Natural killer cell treated with Interleukin-12 subunit alpha and Interleukin-12 subunit beta and Interleukin-15 and Interleukin-18, amount 100 ng/mL, for 72 hours (primary cell): ENCODE measurements at places on chromosomes 6 and 20. TPM values are rescaled to one million over a fixed set of nuclear protein-coding genes. Genes with fewer than 3 reads are reported as not detected.

- H3K27ac ChIP-seq, result no peak overlapping the region
- no peaks in the 10 kb centered on the region for H3K4me1 ChIP-seq
- peaks cover 63% of the 10 kb centered on the region for H3K27me3 ChIP-seq
- H3K36me3 ChIP-seq, result no peaks in the 10 kb centered on the region
- no peak overlapping the region for H3K4me3 ChIP-seq
- no peak for DNase-seq
These were observed 50.3 kb upstream of the LY86 start for GRCh38 chr6:6538261-6538660.

DNA sequence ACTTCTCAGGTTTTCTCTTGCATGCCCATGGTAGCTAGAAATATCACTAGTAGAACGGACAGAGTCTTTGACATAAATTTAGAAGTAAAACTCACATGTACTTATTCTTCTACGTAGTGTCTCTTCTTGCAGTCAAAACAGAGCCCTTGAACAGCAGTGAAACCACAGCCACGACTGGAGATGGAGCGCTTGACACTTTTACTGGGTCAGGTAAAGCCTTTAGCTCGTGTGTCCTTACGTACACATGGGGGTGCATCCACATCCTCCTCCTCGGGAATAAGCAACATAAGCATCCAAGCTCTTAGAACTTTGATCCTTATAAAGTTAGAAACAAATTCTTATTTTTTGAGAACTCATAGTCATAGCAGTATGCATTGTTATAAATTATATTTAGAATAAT, 215.3 kb downstream of the EYA4 start:
- no peaks in the 10 kb centered on the region for H3K36me3 ChIP-seq
- no peak for DNase-seq
- no peaks in the 10 kb centered on the region for H3K4me1 ChIP-seq
- no peak overlapping the region for H3K4me3 ChIP-seq

FOXQ1 gene
- total RNA-seq, result not detected

PNISR gene
- total RNA-seq, result 105 TPM

- no peak for DNase-seq
- no peaks in the 10 kb centered on the region for H3K27me3 ChIP-seq
- H3K4me3 ChIP-seq, result peak overlapping the region; percentile 30
- H3K4me1 ChIP-seq, result peaks cover 31% of the 10 kb centered on the region
- H3K36me3 ChIP-seq, result no peaks in the 10 kb centered on the region
These were observed 32.6 kb upstream of the FUCA2 start for GRCh38 chr6:143544011-143544696.

- H3K36me3 ChIP-seq, result peaks cover 4% of the 10 kb centered on the region
- no peak for DNase-seq
- peaks cover 23% of the 10 kb centered on the region for H3K27me3 ChIP-seq
- no peak within 1 kb of the TSS for H3K27ac ChIP-seq
- no peaks in the 10 kb centered on the region for H3K4me1 ChIP-seq
These were observed at the start of gene TAAR9 for GRCh38 chr6:132537977-132538376. TAAR9 (plus strand) TSS chr6:132538277; CDS start chr6:132538290, 13 bp downstream.

ADGRF5 gene
- total RNA-seq, result not detected

DNA sequence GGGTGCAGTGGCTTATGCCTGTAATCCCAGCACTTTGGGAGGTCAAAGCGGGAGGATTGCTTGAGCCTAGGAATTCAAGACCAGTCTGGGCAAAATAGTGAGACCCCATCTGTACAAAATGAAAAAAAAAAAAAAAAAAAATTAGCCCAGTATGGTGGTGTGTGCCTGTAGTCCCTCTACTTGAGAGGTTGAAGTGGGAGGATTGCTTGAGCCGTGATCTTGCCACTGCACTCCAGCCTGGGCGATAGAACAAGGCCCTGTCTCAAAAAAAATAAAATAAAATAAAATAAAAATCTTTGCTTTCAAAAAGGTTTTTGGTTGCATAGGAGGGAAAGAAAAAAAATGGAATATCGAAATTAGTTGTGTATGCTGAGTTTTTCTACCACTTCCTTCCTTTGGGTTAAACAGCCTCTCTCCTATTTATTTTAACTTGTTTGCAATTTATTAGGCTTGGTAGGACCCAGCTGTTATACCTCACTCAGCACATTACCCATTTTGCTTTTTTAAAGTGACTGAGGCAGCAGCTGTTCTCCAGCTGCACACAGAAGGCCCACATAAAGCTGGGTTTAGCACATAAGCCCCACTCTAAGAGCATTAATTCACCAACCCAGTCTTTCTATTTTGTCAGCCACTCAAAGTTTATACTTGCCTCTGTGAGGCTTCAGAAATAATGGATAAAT, 152.3 kb downstream of the ZFAND3 start:
- H3K4me3 ChIP-seq, result peak overlapping the region; percentile 39
- peak overlapping the region; percentile 79 for H3K27ac ChIP-seq

TASP1 gene
- total RNA-seq, result 16.3 TPM

DNA sequence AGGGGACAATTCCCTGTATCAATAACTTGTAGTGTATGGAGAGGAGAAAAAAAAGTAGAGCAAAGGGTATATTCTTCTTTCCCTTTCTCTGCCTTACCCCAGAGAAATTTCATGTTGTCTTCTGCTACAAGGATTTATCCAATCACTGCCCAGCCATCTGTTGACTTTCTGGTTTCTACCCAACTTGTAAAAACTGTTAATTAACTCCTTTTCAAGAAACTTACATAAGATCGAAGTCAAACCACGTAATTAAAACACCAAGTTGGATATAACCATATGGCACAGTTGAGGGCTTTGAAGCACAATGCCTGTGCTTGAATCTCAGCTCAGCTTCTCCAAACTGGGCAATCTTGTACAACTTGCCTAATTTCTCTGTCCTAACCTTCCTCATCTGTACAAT, 99.5 kb downstream of the MAN1A1 start:
- no peak overlapping the region for H3K4me3 ChIP-seq
- DNase-seq, result no peak
- no peaks in the 10 kb centered on the region for H3K27me3 ChIP-seq
- H3K4me1 ChIP-seq, result peaks cover 15% of the 10 kb centered on the region
- no peak overlapping the region for H3K27ac ChIP-seq

GRCh38 chr6:167162591-167162990, 4.8 kb upstream of the GPR31 start:
- no peak for DNase-seq
- no peak overlapping the region for H3K27ac ChIP-seq
- peaks cover 20% of the 10 kb centered on the region for H3K27me3 ChIP-seq
- H3K4me1 ChIP-seq, result no peaks in the 10 kb centered on the region
- H3K36me3 ChIP-seq, result no peaks in the 10 kb centered on the region

- no peak for DNase-seq
- H3K27ac ChIP-seq, result no peak overlapping the region
- no peak overlapping the region for H3K4me3 ChIP-seq
- H3K27me3 ChIP-seq, result peaks cover 2% of the 10 kb centered on the region
- no peaks in the 10 kb centered on the region for H3K36me3 ChIP-seq
These were observed 165.0 kb downstream of the SMOC2 start for GRCh38 chr6:168605964-168606363.

OPRL1 gene
- total RNA-seq, result 0.20 TPM

CRISP2 gene
- total RNA-seq, result not detected

NKAIN2 gene
- not detected for total RNA-seq

XKR7 gene
- not detected for total RNA-seq

DNA sequence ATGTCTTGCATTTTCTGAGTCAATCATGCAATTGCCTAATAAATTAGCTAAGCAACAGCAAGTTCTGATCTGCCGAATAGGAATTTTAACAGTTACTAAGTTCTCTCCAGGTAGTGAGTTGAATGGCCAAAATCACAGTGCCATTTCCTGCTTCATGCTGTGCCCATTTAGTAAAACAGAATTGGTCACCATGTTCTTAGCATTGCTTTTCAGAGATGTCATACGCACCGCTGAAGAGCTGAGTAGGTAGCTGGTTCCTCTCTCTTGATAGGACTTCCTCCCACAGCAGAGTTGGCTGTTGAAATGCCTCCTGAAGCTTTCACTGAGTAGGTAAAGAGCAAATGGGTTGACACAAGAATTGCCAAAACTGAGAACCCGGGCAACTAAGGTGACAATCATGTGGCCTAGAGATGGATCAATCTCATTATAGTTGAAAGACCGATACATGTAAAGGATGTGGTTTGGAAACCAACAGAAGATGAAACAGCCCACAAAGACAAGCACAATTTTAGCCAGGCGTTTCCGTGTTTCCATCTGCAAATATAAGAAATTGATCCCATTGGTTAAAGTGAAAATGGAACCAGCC, 57.1 kb upstream of the GJE1 start:
- DNase-seq, result no peak
- H3K4me3 ChIP-seq, result peak overlapping the region; percentile 11
- H3K27me3 ChIP-seq, result no peaks in the 10 kb centered on the region
- H3K27ac ChIP-seq, result peak overlapping the region; percentile 34
- no peaks in the 10 kb centered on the region for H3K36me3 ChIP-seq
- H3K4me1 ChIP-seq, result no peaks in the 10 kb centered on the region
